ENCODE measurements at places on chromosomes 6 and 20.

- DNase-seq, result peak; percentile 21
Observed at GRCh38 chr6:114747995-114748625, 405.3 kb upstream of the HS3ST5 start.

DNA sequence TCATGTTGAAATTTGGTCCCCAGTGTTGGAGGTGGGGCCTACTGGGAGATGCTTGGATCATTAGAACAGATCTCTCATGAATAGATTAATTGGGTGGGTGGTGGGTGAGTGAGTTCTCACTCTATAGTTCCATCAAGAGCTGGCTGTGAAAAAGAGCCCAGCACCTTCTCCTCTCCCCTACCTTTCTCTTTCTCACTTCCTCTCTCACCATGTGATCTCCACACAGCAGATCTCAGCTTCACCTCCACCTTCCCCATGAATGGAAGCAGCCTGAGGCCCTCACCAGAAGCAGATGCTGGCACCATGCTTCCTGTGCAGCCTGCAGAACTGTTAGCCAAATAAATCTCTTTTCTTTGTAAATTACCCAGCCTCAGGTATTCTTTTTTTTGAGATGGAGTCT is 12.9 kb upstream of the GMNN start:
- DNase-seq, result no peak

DNA sequence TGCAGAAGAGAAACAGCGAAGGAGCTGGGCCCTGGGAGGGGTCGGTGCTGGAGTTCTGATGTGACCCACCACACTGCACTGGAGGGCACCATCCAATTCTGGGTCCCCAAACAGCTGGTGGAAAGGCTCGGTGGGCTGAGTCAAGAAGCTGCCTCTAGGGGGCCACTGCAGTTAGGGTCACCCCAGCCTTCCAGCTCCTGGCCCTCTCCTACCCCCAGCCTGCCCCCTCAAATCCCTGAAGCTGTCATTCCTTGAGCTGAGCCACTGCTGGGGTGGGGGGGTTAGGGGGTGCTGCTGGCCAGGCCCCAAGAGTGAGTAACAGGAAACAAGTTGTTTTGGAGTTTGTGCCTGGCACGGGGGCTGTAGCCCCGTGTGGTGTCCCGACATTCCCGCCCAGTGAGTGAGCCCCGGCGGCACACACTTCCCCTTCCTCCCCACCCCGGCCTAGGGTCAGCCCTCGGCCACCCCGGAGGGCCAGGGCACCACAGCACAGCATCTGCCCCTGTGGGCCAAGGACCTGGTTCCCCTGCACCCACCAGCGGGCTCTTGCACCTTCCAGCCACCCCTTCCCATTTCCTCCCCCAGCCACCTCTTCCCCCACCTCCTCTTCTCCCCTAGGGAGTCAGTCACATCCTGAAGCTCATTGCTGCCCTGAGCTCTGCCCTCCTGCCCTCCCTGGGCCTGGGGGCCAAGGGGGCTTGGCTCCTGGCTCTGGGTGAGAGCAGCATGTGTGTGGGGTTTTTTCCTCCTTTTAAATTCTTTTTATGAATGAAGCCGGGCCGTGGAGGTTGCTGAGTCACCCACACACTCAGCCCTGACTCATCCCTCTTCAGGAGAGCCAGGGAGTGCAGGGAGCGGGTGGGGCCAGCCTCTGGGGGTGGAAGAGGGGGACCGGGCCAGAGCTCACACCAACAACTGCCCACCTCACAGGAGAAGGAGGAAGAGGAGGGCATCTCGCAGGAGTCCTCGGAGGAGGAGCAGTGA is 4.6 kb downstream of the SMIM29 start:
- no peak for DNase-seq

DNA sequence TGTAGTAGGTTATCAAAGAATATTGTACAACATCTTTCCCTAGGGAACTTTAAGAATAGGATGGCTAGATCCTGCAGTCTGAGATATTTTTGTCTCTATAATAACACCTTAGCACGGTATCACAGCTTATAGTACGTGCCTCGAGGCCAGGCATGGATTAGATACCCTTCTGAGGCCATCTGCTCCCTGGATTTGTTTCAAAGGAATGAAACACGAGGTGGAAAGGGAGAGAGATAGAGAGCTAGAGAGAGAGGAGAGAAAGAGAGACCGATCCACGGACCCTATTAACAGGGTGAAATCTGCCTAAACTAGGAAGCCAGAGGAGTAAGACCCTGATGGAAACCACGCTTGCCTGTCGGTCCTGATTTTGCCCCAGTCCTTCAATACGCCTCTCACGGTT is 92.5 kb downstream of the CD83 start:
- DNase-seq, result no peak

GRCh38 chr6:52590152-52590891 is 13.5 kb upstream of the TRAM2 start:
- DNase-seq, result no peak

- DNase-seq, result no peak
Observed at GRCh38 chr20:42792052-42792451, 397.7 kb downstream of the PTPRT start.

DNA sequence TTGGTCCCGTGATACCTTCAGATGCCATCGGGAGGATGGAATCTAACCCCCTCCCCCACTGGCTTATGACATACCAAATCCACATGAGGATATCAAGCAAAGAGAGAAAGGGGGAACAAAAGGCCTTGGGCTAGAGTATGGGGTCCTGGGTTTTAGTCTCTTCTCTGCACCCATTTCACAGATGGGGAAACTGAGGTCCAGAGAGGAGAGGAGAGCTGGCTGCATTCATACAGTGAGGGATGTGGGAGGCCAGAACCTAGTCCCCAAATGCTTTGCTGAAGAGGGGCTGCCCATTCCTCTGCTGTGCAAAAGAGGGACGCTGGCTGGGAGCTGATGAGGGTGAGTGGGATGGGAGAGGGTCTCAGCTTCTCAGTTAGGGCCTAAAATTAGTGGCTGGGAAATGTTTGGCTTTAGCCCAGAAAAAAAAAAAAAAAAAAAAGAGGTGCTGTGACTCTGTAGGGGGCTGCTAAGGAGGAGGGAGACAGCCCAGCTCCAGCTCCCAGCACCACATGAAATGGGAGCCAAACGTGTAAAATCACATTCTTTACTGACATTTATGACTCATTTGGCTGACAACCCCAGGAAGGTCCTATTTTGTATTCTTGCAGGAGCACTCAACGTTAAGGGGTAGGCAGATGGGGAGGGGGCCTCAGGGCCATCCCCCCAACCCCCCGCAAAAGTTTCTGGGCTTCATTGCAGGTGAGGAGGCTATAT is 11.9 kb downstream of the XKR7 start:
- no peak for DNase-seq

DNA sequence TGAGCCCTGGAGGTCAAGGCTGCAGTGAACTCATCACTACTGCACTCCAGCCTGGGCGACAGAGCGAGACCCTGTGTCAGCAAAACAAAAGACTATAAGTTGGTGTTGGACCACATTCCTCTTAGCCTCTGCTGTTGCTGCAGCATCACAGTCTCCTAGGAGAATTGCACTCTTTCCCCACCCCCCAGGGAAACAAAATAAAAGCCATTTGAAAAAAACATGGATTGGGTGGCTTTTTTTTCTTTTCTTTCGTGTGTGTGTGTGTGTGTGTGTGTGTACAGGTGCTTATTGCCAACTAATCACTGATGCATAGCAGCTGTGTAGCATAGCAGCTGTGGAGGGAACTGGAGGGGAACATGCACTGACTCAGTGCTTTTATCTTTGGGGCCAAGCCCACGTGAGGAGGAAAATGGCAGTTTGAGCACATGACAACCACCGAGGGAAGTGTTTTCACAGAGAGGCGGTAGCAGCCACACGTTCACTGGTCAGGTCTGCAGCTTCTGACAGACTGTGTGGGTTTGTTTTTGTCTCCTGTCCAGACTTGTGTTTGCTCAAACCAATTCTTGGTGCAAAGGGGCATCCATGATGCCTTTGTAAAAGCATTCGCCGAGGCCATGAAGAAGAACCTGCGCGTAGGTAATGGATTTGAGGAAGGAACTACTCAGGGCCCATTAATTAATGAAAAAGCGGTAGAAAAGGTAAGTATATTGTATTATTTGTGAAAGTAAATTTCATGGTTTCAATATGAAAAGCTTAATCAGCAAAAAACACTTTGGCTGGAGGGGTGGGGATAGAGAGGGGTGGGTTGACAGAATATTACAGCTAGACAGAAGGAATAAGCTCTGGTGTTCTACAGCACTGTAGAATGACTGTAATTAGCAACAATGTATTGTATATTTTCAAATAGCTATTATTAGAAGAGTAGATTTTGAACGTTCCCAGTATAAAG is 27.7 kb downstream of the ALDH5A1 start:
- peak; percentile 12 for DNase-seq

- DNase-seq, result no peak
Observed at GRCh38 chr6:111183702-111184517, 96.6 kb downstream of the SLC16A10 start.

DNA sequence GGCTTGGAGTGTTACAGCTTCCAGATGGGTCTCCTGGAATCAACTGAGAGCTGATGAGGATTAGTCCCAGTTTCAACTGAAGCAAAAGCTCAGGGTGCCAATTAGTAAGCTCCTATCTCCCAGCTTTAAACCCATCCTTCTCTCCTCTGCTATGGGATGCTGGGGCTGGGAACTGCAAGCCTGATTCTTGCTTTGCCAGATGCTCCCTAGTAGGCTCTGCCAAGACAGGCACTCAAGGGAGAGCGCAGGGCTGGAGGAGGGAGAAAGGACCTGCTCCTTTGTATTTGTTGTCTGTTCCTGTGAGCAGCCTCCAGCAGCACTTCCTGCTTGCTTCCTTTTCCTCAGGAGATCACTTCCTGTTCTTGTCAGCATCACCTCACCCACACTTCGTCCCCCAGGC is 309.7 kb downstream of the KIF16B start:
- no peak for DNase-seq

DNA sequence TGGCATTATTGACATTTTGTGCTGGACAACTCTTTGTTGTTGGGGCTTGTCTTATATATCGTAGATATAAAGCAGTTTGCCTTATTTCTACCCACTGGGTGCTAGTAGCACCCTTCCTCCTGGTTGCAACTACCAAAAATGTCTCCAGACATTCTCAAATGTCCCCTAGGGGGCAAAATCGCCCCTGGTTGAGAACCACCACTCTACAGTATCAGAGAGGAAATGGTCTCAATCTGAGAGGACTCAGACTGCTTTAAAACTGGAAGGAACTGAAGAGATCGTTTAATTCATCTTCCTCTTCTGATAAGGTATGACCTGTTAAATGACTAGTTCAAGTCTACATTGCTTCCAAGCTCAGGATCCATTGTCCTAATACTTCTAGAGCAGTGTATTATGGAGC is 14.9 kb downstream of the SH3BGRL2 start:
- DNase-seq, result no peak

- DNase-seq, result no peak
Observed at GRCh38 chr6:13027207-13027606, 301.1 kb downstream of the TBC1D7 start.

GRCh38 chr6:158834675-158835385 is 15.7 kb upstream of the EZR start:
- no peak for DNase-seq

- DNase-seq, result no peak
Observed at GRCh38 chr6:125952764-125953501, 3.6 kb upstream of the HINT3 start.

DNA sequence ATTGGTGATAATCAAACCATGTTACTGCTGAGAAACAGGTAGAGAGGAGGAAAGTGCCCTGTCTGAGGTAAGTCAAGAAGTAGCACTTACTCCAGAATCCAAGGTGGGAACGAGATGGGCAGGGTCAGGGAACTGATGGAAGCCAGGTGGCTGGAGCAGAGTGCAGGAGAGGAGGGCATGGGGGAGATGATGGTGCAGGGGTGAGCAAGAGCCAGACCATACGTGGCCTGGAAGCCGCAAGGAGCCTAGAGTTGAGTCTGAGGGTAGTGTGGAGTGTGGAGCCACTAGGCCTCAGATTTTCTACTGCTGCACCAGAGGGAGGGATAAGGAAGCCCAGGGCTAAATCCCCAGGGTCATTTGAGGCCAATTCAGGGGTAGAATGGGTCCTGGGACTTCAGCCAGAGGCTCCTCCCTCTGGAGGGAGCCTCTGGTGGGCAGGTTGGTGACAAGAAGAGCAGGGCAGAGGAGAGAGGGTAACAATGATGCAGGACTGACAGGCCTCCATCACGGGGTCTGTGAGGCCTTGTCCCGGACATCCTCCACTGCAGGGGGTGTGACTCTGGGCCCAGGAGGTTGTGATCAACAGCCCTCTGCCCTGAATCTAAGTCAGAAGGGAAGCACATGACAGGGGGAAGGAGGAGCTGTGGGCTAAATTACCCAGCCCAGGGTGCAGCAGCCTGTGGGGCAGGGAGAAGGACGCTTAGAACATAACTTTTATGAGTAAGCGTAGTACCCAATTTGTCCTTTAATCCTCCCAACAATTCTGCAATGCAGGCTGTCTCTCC is 28.7 kb downstream of the COX4I2 start:
- DNase-seq, result no peak

- DNase-seq, result no peak
Observed at GRCh38 chr6:91694016-91694654, 1107.3 kb upstream of the MAP3K7 start.

DNA sequence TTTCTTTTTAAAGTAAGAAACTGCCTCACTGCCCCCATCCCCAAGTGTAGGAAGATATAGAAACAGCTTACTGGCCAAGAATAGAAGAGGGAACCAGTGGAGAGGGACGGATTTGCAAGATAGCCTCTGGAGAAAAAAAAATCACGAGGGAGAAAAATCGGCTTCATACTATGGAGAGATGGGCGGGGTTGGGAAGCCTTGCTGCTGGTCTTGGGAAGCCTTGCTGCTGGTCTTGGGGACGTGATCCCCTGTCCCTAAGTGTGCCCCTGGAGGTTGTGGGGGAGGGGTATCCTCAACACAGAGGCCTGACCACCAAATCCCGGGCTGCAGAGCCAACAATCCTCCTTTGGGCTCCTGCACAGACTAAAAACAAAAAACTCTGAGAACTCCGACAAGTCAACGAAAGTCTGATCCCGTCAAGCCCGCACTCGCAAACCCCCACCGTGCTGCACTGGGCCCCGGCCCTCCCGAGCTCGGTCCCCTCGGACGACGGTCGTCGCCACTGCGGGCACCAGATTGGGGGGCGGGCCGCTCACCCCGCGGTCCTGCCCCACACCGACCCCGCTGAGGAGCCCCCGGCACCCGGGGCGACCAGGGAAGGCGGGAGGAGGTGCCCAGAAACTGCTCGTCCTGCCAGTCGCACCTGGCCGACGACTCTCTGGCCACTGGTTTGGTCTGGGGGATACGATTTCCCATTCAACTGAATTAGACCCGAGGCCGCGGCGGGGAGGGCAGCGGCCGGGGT is 750 bp downstream of the MAP7 start:
- no peak for DNase-seq

GRCh38 chr20:19875376-19876221 is 117.5 kb downstream of the RIN2 start:
- no peak for DNase-seq

GRCh38 chr20:6026051-6026450 is 27.8 kb downstream of the LRRN4 start:
- no peak for DNase-seq

- no peak for DNase-seq
Observed at GRCh38 chr20:54570561-54570960, 95.2 kb downstream of the DOK5 start.

GRCh38 chr6:96899019-96899418 is 1.3 kb upstream of the NDUFAF4 start:
- DNase-seq, result peak; percentile 14

- DNase-seq, result no peak
Observed at GRCh38 chr6:31479151-31479932, 18.6 kb upstream of the MICB start.

GRCh38 chr6:693723-694009 is 727 bp upstream of the EXOC2 start:
- no peak for DNase-seq

All from NCI-H1436 (cell line).